Stimulated activated CD4-positive, alpha-beta T cell treated with anti-CD3 and anti-CD28 coated beads, Interleukin-1b, Interleukin-23, amount 100 ng/mL, for 24 hours (primary cell): ENCODE measurements at places on chromosomes 16 and 17.

DNA sequence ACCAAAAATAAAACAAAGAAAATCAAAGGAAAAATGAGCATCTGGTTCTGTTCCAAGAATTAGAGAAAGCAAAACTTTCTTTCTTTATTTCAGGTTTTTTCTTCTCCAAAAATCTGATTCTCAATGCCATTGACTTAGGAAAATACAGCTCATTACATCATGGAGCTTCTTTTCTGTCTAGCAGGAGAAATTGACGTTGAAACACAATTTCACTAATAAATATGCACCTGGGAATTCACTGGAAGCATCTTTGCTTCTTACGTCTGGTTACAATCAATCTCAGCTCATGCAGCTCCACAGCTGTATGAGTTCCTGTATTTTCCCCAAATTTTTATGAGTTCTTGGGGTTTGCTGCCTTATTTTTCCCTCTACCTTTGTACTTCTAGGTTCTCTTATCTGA lies 1568.6 kb upstream of the GOT2 start:
- DNase-seq = no peak

DNA sequence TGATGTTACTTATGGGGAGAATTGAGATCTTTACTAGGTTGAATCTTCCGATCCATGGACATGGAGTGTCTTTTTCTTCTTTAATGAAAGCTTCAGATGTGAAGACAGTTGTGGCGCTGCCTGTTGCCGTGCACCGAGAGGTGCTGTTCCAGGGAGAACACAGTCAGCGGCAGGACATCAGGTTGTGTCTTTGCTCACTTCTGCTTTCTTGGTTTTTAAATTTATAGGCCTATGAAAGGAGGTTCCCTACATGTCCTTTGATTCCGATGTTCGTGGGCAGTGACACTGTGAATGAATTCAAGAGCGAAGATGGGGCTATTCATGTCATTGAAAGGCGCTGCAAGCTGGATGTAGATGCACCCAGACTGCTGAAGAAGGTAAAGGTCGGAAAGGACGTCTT lies 49.8 kb downstream of the SEC14L1 start:
- no peak for DNase-seq

- DNase-seq = no peak
Measured at GRCh38 chr17:29384901-29385300, 5.3 kb upstream of the TAOK1 start.

DNA sequence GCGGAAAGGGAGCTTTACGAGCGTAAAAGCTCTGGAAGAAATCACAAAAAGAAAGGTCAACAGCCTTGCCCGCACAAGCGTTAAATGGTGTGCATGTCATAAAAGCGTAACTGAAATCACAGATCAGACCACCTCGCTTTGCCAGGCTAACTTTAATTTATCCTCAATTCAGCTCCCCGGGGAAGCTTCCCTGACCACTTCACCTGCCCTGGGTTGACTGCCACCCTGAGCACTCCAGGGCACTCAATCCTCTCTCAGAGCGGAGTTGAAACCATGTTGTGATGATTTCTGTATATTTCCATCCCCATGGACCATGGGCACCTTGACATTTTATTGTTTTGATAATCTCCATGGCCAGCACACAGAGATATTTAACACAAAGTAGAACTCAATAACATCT lies 16.1 kb upstream of the NAGS start:
- DNase-seq = no peak

DNA sequence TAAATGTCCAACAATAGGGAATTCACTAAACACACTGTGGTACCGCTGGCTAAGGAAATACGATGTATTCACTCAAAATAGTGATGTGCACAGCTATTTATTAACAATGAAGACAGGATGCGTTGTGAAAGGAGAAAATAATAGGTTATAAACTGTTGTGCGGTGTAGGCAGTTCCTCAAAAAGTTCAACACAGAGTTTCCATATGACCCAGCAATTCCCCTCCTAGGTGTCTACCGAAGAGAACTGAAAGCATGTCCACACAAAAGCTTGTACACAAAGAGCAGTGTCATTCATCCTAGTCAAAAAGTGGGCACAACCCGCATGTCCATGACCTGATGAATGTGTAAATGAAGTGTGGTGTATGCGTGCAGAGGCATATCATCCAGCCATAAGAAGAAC lies 1.2 kb upstream of the CES1 start:
- no peak for DNase-seq
